ENCODE measurements at places on chromosomes 2 and 18.

DNA sequence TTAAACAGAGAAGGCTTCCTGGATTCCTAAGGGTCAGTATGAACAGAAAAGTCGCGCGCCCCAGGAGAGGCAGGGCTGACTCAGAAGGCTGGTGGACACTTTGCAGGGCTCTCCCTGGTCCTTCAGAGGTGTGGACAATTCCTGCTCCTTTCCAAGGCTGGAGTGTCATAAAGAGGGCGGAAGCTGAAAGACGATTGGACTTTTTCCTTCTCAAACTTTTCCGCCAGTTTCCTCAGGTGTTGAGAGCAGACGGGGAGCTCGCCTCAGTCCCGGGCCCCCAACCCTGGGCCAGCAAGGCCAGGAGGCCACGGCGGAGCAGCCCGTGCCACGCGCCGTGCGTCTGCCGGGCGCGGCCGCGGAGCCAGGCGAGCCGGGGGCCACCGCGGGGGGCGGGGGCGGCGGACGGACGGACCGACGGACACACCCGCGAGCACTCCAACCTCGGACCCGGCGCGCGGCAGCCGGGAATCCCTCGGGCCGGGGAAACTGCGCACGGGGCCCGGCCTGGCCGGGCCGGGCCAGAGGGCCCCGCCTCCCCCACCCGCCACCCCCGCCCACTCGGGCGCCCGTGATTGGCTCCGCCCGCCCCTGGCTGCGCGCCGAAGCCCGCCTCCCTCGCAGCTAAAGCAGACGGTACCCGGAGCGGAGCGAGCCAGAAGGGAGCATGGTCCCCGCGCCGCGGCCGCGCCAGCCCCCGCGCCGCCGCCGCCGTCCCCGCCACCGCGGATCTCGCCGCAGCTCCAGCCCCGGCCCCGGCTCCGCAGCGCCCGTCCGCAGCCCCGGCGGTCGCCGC, at the start of gene KLHL29:
TSS of gene KLHL29 (plus strand) at position 629 of the 793 bp plus-strand sequence. CDS start 177,018 bp downstream, outside the sequence.
- peak; percentile 91 for DNase-seq

DNA sequence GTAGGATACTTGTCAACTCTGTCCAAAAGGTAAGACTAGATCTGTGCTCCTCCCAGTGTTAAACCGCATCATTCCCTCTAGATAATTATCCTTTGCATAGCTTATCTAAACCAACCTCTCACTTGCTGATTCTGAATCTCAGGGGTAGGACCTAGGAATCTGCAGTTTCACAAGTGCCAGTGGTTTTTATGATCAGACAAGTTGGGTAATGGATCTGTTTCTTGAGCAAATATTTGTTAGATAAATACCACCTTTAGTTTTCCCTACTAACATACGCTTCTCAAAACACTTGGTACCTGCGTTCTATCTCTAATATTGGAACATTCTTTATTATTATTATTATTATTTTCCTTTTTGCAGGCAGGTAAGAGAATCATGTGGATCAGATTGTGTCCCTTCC, 439.9 kb downstream of the PTPRM start:
- DNase-seq = no peak

GRCh38 chr2:8535821-8536685, 145.8 kb upstream of the ID2 start:
- DNase-seq = no peak

DNA sequence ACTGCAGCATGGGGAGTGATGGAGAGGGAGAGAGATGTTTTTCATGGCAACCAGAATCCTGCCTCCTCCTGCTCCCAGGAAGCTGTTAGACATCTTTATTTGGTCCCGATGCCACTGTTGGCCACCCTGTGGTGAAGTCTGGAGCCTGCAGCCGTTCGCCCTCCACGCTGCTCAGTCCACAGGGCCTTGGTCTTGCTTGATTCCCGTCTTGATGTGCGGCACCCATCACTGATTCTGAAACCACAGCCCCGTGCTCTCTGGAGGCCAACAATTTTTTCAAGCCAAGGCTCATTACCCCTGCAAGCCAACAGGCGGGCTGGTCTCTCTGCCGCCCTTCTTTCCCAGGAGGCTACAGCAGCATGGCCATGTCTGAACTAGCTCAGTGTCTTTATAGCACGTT, 24.5 kb downstream of the SIGLEC15 start:
- no peak for DNase-seq

DNA sequence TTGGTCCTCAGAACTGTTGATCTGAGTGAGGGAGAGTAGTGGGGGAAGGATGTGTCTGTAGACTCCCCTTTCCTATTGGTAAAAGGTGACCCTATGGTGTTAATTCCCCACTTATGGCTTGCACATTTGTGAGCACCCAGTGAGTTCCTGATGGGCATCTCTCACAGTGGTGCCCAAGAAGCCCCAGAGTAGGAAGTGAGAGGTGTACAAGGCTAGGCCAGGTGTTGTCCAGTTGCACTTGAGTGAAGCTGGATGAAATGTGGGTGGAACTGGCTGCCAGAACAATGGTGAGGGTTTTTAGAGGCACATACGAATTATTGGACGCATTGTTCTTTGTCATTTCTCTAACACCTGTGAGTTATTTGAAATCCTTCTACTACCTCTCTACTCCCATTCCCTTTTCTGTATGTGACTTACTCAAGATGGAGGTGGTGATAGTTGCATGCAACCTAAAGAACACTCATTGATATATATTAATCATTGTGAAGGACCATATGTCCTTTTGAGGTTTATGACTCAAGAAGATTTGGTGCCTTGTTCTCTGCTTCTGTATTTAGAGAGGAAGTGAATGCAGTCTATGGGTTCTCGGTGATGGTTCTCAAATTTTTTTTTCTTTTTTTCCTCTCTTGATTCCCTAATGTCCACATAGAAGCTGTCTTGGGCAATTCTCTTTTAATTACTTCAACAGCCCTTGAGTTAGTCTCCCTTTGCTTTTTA, 162.7 kb downstream of the FSHR start:
- DNase-seq = no peak

DNA sequence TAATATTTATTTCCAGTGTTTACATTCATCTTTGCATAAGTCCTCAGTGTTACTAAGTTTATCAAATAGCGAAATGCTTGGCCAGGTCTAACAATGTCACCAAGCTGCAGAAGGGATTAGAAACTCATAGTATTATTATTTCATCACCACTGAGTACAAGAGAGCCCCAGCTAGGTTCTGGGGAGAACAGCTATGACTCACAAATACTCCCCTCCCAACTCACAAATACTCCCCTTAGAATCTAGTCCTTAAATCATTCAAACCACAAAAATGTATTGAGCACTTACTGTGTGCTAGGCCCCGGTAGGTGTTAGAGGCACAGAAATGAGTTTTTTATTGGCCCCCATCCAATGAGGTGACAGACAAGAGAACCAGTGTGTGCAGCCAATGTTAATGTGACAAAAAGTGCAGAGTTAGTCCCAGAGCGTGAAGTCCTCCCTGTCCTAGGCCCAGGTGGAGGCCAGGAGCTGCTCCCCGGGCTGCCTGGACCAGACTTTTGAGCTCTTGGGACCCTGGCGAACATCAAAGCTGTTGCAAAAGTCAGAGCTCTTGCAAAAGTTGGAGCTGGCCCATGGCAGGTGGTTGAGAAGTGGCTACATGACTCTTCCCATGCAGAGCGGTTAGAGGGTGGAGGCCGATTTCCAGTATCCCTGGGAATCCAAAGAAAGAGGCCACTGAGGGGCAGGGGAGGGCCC, 9.8 kb downstream of the STEAP3 start:
- DNase-seq = no peak

- no peak for DNase-seq
Measured at GRCh38 chr2:41970988-41971660, 76.7 kb upstream of the PKDCC start.

DNA sequence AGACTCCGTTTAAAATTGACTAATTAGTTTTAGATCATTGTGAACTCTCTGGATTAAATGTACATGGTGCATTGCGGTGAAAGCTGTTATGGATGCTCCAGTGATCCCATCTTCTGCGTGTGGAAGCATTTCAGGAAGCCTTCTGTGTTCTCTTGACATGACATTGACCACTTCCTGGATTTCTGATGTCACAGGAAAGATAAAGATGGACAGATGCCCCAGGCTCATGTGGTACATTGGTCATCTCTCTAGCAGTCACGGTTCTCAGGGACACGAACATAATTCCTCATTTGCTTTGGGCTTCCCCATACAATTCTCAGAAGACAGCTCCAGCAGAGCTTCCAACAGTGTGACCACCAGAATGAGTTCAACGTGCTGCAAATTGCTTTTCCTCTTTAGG, 26.9 kb downstream of the AGAP1 start:
- DNase-seq = no peak

DNA sequence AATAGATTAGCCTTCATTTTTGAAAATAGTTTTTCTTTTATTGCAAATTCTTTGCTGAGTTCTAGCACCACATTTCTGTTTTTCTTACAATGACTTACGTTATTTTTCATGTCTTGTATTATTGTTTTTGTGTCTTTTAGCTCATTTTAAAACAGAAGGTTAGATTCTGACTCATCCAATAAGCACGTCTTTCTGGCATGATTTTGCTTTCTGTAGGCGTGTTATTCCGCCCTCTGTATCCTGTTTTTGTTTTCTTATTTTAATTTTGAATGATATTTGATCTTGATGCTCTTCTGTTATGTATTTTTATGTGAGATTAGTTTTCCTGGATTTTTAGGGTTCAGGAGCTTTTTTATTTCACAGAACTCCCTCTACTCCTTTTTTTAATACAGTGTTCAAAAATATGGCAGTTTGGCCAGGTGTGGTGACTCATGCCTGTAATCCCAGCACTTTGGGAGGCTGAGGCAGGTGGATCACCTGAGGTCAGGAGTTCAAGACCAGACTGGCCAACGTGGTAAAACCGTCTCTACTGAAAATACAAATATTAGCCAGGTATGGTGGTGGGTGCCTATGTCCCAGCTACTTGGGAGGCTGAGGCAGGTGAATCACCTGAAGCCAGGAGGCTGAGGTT, 145.0 kb downstream of the CLIP4 start:
- no peak for DNase-seq

DNA sequence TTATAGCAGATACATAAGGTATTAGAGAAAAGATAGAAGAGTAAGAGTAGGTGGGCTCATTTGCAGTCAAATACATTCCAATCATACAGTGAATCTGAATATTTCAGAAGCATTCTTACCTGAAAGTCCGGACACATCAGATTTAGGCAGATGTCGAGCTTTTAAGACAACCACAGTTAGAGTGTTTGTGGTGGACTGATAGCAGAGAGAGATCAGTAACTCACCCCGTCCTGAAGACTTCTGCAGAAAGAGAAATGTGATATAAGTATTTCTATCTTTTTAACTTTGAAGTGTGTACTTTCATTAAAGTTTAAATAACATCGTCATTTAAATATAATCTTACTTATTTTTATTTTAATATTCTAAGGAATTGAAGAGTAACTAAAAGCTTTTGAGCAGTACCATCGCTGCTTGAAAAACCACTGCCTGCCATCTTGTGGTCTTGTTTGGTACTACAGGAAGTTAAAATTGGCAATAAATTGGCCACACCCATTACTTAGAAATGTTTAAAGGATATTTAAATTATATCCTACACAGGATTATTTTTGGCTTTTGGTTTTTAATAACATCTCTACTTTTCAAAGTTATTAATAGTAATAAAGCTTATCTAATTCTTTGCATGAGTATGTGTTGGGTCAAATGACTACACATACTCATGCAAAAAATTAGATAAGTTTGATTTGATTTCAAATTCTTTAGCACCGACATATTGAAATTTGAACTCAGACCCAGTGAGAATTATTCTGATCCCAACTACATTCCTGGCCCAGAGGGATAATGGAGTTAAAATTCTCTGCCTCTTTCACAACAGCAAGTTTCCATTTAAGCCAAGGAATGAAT, 5.5 kb downstream of the SYT4 start:
- peak; percentile 33 for DNase-seq

DNA sequence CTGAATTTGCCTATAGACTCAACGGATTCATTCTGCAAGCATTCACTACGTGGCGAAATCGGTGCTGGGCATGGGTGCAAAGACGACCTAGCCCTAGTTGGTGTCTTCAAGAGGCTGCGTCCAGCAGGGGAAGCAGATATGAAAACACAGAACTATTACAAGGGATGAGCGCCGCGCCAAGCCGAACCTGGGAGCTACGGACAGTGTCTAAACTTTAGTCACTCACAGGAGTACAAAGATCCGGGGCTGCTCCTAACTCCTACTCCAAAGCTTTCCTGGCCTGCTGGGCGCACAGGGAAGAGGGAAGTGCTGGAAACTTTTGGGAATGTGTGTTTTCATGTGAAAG, 732 bp upstream of the ANXA4 start:
- peak; percentile 72 for DNase-seq

DNA sequence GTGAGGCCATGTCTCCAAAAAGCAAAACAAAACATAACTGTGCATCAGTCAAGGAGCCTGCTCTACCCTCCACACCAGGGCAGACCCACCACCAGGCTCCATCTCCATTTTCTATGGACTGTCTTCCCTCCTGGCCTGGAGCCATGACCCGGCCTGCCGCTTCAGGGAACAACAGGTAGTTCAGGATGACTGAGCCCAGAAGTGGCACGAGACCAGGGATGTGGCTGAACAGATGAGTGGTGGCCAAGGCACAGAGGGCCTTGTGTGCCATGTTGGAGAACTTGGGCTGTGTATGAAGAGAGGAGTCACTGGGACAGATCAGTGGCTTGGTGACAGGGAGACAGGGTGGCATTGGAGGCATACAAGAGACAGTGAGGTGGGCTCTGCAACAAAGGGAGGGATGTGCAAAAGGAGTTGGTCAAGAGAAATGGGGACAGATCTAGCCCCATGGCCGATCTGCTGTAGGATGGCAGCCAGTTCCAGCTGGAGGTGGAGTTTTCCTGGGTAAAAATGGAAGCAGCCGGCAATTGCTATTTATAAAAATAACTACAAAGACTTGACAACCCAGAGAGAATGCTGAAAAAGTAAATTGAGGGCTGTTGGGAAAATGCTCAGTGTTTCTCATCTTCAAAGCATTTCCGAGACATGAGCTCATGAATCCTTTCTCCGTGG, 35.0 kb downstream of the TMEM177 start:
- no peak for DNase-seq

- no peak for DNase-seq
Measured at GRCh38 chr2:148071351-148071750, 50.5 kb downstream of the MBD5 start.

- no peak for DNase-seq
Measured at GRCh38 chr2:191983186-191983585, 136.3 kb upstream of the CAVIN2 start.

- no peak for DNase-seq
Measured at GRCh38 chr2:208982831-208983230, 441.0 kb upstream of the MAP2 start.

- no peak for DNase-seq
Measured at GRCh38 chr2:169173876-169174275, 104.5 kb downstream of the DHRS9 start.

All from adrenal gland (tissue), 19 donors.